ENCODE measurements at places on chromosomes 1 and 21. TPM values are rescaled to one million over a fixed set of nuclear protein-coding genes. Genes with fewer than 3 reads are reported as not detected.

DNA sequence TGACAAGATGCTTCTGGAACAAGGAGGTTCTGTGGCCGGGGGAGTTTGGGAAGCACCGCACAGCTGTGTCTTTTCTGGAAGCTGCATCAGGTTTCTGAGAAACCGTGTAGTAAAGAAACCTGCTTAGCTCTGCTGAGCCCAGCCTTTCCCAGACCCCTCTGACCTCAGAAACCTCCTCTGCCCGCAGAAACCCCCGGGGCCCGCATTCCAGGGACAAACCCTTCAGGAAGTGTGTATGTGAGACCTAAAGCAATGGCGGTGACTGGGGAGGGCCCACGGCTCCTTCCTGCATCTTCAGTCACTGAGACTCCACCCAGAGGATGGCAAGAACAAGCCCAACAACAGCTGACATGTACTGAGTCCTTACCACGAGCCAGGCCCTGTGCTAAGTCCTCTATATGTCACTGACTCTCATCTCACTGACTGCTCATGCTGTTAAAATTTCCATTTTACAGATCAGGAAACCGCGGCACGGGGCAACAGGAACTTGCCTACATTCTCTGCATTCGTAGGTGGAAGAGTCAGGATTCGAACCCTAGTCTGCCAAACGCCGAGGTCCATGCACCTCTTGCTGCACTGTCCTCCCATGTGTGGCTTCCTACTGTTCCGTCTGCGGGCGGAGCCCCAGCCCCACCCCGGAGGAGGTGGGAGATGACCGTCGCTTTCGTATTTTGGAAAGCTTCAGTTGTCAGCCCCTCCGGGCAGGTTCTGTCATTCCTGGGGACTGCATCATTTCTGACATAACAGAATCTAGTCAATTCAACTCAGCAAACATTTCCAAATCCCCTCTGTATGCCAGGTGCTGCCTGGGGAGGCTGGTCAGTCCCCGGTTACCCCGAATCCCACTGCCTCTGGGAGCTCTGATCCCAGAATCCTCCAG, 73.3 kb upstream of the KLHDC7A start:
- no peak overlapping the region for H3K27ac ChIP-seq
- H3K27me3 ChIP-seq, result no peaks in the 10 kb centered on the region
- no peak overlapping the region for H3K4me3 ChIP-seq
- DNase-seq, result no peak
- H3K36me3 ChIP-seq, result no peaks in the 10 kb centered on the region

GRCh38 chr1:150562446-150563339, 13.5 kb downstream of the ADAMTSL4 start:
- H3K36me3 ChIP-seq, result peaks cover 21% of the 10 kb centered on the region
- H3K27ac ChIP-seq, result peak overlapping the region; percentile 100
- no peaks in the 10 kb centered on the region for H3K27me3 ChIP-seq

HS2ST1 gene
- 47.5 TPM for total RNA-seq

DNA sequence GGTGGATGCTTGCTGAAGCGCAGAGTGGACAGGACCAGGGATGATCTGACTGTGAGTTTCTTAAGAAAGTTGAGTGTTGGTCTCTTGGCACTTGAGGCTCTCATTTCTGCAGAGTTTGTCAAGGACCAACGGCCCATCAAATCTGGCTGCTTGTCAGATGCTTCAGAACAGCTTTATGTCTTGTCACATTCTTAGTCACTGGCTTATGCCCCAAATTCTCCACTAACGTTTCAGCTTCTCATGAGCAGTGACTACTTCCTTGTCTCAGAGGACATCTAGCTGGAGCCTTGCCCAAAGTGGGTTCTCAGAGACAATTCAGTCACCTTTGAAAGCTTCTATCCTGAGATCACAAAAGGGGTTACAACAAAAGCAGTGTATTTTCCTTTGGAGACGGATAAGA, 92.3 kb downstream of the ST6GALNAC5 start:
- H3K27ac ChIP-seq, result no peak overlapping the region
- no peak for DNase-seq
- H3K27me3 ChIP-seq, result no peaks in the 10 kb centered on the region
- no peaks in the 10 kb centered on the region for H3K4me1 ChIP-seq
- no peak overlapping the region for H3K4me3 ChIP-seq

DNA sequence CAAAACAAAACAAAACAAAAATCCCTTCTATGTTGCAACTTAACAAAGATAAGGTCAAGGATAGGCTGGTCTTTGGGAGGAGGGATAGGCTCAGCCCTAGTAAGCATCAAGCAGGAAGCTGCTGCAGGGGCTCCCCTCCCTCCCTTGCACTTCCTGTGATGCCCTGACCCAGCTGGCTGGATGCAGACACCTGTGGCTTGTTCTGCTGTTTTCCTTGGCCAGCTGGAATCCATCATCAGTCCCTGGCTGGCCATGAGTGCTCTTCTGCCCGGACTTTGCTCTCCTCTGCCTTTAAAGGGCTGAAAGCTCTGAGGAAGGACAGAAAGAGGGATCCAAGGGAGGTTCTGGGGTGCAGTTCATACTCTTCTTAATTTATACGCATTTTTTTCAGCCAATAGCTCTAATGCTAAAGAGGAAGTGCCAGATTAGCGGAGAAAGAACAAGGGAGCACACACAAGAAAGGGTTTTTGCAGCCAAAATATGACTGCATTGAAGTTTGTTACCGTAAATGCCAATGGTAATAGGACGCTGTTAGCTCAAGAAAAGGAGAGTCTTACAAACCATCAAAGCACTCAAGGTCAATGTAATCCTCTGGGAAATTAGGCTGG, 19.9 kb upstream of the UBE2U start:
- H3K27me3 ChIP-seq, result no peaks in the 10 kb centered on the region
- H3K36me3 ChIP-seq, result no peaks in the 10 kb centered on the region
- peaks cover 4% of the 10 kb centered on the region for H3K4me1 ChIP-seq
- DNase-seq, result no peak
- no peak overlapping the region for H3K4me3 ChIP-seq
- H3K27ac ChIP-seq, result no peak overlapping the region

DNA sequence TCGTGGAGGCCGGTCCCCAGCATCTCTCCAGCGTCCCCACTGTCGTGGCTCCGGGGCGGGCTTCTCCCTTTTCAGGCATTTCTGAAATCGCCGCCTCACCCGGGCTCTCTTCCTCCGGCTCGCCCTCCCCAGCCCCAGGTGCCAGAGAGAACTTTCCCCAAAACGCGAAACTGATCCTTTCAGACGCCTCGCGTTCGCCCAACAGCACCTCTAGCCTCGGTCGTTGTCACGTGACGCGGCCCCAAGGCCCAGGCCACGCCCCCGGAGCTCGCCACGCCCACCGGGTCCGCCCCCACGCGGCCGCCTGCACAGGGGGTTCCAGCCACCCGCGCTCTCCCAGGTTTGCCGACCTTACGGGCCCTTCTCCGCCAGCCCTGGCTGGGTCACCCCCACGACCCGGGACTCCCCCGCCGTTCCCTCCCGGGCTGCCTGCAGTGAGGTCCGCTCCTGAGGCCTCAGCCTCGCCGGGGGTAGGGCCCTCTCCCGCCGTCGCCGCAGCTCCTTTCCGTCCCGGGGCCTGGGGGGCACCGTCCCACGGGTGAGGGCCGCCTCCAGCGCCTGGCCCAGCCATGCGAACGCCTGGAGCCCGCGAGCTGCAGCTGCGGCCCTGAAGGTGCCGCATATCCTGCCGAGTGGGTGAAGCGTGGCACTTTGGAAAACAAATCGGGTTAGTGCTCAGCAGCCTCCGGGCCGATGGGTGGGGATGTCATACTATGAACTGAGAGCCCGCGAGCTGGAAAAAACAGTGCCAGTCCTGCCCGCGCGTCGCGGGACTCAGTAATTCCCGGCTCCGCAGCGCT, 21.0 kb downstream of the H3-3A start:
- no peaks in the 10 kb centered on the region for H3K27me3 ChIP-seq
- H3K4me1 ChIP-seq, result peaks cover 17% of the 10 kb centered on the region
- no peaks in the 10 kb centered on the region for H3K36me3 ChIP-seq
- DNase-seq, result peak; percentile 73
- peak overlapping the region; percentile 76 for H3K4me3 ChIP-seq
- H3K27ac ChIP-seq, result peak overlapping the region; percentile 47

- DNase-seq, result no peak
- H3K36me3 ChIP-seq, result peaks cover 34% of the 10 kb centered on the region
- H3K27me3 ChIP-seq, result no peaks in the 10 kb centered on the region
- H3K27ac ChIP-seq, result peak overlapping the region; percentile 85
- peaks cover 19% of the 10 kb centered on the region for H3K4me1 ChIP-seq
These were observed 301 bp upstream of the NUDT17 start for GRCh38 chr1:145845144-145845513.

GRCh38 chr1:25765923-25766589, 33.9 kb upstream of the SELENON start:
- H3K36me3 ChIP-seq, result peaks cover 39% of the 10 kb centered on the region
- no peak overlapping the region for H3K4me3 ChIP-seq
- no peak overlapping the region for H3K27ac ChIP-seq
- no peak for DNase-seq
- H3K4me1 ChIP-seq, result peaks cover 30% of the 10 kb centered on the region

DNA sequence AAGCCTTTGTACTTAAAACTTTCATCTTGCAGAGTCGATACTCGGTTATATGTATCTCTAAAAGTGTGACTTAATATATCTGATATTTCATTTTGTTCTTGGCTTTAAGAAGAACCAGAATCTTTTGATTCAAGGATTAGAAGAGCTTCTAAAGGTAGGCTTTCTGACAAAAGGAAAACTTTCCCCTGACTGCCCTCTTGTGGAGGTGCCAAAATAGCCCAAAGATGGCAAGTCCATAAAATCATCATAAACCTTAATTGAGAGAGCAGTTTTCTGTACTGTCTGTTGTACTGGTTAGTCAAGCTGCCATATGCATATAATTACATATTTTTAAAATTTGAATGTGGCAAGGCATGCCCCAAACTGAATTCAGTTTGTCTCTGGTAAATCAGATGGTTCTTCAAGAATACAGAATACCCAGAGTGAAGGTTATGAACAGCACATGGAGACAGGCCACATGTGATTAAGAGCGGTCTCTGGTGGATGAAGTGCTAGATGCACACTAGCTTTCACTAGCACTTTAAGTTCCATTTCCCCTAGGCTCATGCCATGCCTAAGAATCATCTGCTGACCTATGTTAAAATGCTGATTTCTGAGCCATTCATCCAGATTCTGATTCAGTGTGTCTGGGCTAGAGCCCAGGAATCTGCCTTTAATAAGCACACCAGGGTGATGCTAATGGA, 27.7 kb upstream of the ELAVL4 start:
- no peaks in the 10 kb centered on the region for H3K4me1 ChIP-seq
- no peak overlapping the region for H3K4me3 ChIP-seq
- no peak overlapping the region for H3K27ac ChIP-seq
- peak; percentile 10 for DNase-seq
- no peaks in the 10 kb centered on the region for H3K27me3 ChIP-seq

GRCh38 chr1:53412285-53413174, 46.7 kb upstream of the DMRTB1 start:
- H3K27ac ChIP-seq, result no peak overlapping the region
- H3K27me3 ChIP-seq, result no peaks in the 10 kb centered on the region
- H3K4me3 ChIP-seq, result no peak overlapping the region
- no peak for DNase-seq

DNA sequence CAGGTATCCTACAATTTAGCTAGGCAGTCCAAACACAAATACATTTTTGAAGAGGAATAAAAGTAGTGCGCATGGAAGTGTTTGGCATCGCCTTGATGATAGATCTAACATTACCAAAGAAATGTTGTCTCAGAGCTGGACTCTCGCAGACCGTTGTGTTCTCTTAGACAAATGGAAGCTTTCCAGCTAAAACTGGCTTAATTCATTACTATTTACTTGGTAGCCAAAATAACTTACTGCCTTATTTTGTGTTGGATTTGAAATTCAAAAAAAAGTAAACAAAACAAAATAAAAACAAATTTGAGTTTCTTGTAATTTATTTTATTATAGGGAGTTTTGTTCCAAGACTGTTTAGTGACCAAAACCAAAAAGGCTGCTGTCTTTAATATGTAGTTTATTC, 51.6 kb downstream of the PDE4B start:
- H3K36me3 ChIP-seq, result no peaks in the 10 kb centered on the region
- H3K27ac ChIP-seq, result no peak overlapping the region
- H3K4me1 ChIP-seq, result no peaks in the 10 kb centered on the region
- DNase-seq, result no peak
- no peaks in the 10 kb centered on the region for H3K27me3 ChIP-seq

DNA sequence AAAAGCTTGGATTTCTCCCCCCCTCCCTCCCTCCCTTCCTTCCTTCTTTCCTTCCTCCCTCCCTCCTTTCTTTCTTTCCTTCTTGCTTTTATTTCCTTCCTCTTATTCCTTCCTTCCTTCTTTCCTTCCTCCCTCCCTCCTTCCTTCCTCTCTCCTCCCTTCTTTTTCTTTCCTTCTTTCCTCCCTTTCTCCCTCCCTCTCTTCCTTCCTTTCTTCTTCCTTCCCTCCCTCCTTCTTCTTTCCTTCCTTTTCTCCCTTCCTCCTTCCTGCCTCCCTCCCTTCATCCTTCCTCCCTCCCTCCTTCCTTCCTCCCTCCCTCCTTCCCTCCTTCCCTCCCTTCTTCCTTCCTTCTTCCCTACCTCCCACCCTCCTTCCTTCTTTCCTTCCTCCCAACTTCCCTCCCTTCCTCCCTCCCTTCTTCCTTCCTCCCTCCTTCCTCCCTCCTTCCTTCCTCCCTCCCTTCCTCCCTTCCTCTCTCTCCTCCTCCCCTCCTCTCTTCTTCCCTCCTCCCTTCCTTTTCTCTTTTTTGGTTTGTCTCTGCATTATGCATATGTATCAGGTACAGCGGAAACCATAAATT, 22.8 kb downstream of the WDR64 start:
- H3K27ac ChIP-seq, result no peak overlapping the region
- H3K27me3 ChIP-seq, result no peaks in the 10 kb centered on the region
- H3K4me1 ChIP-seq, result no peaks in the 10 kb centered on the region
- DNase-seq, result no peak
- no peaks in the 10 kb centered on the region for H3K36me3 ChIP-seq

AXDND1 gene
- 2.4 TPM for total RNA-seq

- no peaks in the 10 kb centered on the region for H3K36me3 ChIP-seq
- no peaks in the 10 kb centered on the region for H3K4me1 ChIP-seq
- no peak overlapping the region for H3K4me3 ChIP-seq
- no peaks in the 10 kb centered on the region for H3K27me3 ChIP-seq
- H3K27ac ChIP-seq, result no peak overlapping the region
These were observed 3.5 kb downstream of the KRTAP10-7 start for GRCh38 chr21:44603911-44604310.

KIF2C gene
- 10.8 TPM for total RNA-seq

GRCh38 chr1:94935034-94935433, 8.1 kb upstream of the CNN3 start:
- no peak for DNase-seq
- H3K36me3 ChIP-seq, result peaks cover 4% of the 10 kb centered on the region

DNA sequence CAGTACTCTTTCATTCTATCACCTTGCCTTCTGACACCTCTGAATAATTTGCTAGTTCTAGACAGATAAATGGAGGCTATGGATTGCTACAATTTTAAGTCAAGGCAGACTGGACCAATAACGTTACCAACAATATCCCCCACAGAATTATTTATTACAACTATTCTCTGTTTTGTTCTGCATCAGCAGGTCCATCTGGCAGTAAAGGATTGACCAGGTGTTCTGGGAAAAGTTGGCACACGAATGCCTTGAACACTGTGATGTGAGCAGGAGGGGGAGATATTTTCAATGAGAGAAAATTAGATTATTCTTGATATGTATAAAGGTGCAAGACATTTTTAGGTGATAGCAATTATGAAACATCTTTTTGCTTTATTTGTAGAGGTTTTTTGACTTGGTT, 718.8 kb upstream of the TMPRSS15 start:
- no peaks in the 10 kb centered on the region for H3K36me3 ChIP-seq
- no peaks in the 10 kb centered on the region for H3K27me3 ChIP-seq
- no peak for DNase-seq

KPNA6 gene
- total RNA-seq, result 39.1 TPM

GRCh38 chr1:59156526-59157199, 140.2 kb upstream of the FGGY start:
- peak overlapping the region; percentile 14 for H3K4me3 ChIP-seq
- no peaks in the 10 kb centered on the region for H3K36me3 ChIP-seq
- peaks cover 12% of the 10 kb centered on the region for H3K4me1 ChIP-seq
- no peak for DNase-seq
- no peaks in the 10 kb centered on the region for H3K27me3 ChIP-seq

GRCh38 chr1:230138561-230139239, 71.7 kb downstream of the GALNT2 start:
- H3K27ac ChIP-seq, result no peak overlapping the region
- no peaks in the 10 kb centered on the region for H3K27me3 ChIP-seq
- no peak for DNase-seq

All from spinal cord (tissue), 10 donors.